ENCODE measurements at places on chromosomes 11 and 22. TPM values are rescaled to one million over a fixed set of nuclear protein-coding genes. Genes with fewer than 3 reads are reported as not detected.

DNA sequence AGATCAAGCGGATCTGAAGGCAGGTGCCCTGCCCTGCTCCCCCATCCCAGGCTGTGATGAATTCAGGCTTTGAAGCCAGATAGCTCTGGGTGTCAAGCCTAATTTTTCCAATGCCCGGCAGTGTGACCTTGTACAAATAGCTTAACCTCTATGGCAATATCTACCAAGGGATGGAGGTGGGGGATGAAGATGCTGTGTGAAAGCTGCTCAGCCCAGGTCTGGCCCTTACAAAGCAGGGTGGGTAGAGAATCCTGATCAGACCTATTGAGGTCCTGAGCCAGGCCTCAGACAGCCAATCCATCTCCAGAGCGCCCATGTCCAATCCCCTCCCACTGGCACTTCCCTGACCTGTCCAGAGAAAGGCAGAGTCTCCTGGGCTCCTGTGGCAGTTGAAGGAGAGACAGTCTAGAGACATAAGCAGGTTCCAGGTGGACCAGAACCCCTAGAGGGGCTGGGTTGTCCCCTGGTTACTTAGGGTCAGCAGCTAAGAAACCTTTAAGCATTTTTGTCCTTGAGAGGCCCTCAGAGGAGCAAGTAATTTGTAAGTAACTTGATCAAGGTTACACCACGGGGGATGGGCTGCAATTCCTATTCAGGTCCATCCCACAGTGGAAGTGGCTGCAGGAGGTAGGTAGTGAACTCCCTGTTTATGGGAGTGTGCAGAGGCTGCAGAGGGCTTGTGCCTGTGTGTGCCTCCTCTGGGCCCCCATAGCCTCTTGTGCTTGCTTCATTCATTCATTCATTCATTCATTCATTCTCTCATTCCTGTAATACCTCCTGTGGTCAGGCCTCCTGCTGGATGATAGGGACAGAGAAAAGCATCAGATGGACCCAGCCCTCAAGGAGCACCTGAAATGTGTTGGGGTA, 10.4 kb downstream of the P2RY2 start:
- DNase-seq = no peak

DNA sequence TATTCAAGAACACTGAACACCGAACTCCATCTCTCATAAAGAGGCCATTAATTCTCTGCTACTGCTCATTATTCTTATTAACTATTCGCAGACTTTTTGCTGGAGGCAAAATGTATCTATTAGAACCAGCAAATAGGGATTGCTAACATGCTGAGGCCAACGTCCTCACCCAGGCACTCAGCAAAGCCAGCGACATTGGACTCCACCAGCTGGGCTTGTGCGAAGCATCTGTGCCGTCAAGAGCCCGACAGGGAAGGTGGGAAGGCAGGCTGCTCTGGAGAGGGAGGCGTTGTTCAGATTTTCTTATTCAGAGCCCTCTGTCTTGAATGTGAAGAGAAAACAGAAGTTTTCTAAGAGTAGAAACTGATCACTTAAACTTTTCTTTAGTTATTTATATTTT, 615.6 kb upstream of the KIRREL3 start:
- DNase-seq = no peak

DNA sequence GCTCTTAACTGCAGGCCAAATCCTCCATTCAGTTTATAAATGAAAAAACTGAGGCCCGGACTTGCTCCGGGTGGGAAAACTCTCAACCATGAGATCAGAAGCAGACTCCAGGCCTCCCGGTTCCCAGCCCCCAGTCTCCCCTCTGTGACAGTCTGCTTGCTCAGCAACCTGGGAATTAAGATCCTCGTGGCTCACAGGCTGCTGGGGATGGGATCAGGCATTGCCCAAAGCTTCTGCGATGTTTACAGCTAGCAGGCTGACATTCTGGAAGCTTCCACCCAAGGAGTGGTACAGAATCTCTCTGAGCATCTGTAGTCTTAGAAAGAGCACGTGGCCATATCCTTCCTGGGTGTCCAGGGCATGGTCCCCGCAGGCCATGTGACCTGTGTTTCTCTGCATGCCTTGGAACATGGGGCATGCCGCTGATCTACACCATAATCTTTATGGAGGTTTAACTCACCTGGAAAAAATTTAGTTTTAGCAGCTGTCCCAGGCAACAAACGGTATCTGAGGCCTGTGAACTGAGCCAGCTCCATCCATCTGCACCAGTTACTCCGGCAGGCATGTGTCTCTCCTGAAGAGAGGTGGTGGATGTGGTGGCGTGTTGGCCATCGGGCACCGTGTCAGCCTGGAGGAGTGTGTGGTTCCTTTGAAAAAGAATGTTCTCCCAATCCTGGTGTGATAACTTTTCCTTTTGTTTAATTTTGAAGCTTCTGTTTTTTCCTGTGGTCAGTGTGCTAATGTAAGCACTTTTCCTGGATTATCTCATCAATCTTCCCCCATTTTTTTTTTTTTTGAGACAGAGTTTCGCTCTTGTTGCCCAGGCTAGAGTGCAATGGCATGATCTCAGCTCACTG, 7.9 kb downstream of the FBLN1 start:
- DNase-seq = no peak

- no peak for DNase-seq
Measured at GRCh38 chr11:12731841-12732336, 57.7 kb downstream of the TEAD1 start.

DNA sequence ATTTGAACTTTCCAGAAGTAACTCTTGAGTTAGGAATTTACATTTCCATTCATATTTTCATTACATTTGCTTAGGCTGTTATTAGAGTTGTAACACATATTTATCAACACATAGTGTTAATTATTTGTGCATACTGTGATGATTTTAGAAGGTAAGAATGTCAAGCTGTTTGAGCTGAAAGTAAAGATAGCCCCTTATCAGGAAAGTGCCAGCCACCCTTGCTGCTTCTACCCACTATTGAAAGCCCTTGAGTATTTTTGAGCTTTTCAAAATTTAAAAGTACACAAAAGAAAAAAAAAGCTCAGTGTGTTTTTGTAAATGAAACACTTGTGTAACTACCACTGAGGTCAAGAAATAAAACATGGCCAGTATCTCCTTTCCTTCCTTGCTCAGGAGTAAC, 8.0 kb downstream of the APLP2 start:
- no peak for DNase-seq

GRCh38 chr11:115304774-115305472, 199.3 kb downstream of the CADM1 start:
- no peak for DNase-seq

DNA sequence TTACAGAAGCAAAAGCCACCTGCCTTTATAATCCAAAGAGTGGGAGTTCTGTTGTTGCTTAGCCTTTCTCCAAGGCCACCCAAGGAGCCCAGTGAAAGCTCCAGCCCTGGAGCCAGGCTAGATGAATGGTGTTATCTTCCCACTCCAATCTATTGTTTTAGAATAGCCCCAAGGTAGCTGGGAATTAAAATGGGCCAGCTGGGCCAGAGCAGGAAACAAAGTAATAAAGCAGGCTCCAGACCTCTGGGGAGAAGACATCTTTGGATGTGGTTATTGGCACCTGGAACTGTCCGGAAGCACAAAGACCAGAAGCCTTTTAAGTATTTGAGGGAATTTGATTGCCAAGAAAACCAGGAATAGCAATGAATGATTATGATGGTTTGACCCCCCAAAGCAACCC, 8.8 kb downstream of the C11orf96 start:
- DNase-seq = no peak

DNA sequence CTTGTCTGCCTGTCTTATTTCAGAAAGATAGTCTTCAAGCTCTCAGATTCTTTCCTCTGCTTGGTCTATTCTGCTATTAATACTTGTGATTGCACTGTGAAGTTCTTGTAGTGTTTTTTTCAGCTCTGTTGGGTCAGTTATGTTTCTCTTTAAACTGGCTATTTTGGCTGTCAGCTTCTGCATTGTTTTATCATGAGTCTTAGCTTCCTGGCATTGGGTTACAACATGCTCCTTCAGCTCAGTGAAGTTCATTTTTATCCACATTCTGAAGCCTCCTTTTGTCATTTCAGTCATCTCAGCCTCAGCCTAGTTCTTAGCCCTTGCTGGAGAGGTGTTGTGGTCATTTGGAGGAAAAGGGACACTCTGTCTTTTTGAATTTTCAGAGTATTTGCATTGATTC, 15.5 kb upstream of the DEPDC7 start:
- no peak for DNase-seq

GRCh38 chr11:13297917-13298356, 20.3 kb downstream of the BMAL1 start:
- no peak for DNase-seq

The GLYATL1 gene
- 0.82 TPM for total RNA-seq

The MYRF gene
- 0.82 TPM for total RNA-seq

The ROBO4 gene
- total RNA-seq = 1.6 TPM

The PNPLA3 gene
- 17.5 TPM for total RNA-seq
